ENCODE measurements at places on chromosomes 4 and X.
A peak's percentile ranks its signal among the peaks of the same experiment; 100 is the strongest.

- no peak for DNase-seq
Measured at GRCh38 chr4:17027495-17027894, 129.1 kb upstream of the LDB2 start.

- peak; percentile 17 for DNase-seq
Measured at GRCh38 chr4:88219099-88219498, 60.7 kb upstream of the ABCG2 start.

- no peak for DNase-seq
Measured at GRCh38 chrX:44742480-44743155, 101.2 kb upstream of the DUSP21 start.

DNA sequence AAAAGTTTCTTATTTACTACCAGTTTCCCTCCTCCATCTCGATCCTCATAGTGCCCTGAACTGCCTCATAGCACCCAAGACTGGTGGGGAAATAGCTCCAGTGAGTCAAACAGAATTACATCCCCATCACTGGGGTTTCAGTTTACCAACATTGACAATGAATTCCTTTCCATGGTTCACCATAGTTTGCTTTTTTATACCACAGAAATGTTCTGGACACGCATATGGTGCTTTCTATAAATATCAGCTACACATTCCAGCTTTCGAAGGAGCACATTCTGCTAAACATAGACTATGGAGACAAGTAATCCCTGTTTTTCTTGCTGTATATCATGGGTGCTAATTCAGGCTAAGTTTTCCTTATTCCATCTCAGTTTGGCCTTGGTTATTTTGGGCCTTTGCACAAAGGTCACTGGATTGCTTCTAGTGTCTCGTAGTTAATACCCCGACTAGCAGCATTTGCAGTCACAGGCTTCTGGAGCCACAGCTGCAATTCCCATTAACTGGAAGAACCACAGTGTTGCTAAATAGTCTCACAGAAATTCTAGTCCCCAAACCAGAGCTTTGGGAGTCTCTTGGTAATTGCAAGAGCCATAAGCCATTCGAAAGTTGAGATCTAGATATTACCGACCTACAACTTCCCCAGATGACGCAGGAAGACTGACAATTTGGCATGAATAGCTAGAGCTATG lies 53.4 kb upstream of the TRPC3 start:
- DNase-seq: no peak

DNA sequence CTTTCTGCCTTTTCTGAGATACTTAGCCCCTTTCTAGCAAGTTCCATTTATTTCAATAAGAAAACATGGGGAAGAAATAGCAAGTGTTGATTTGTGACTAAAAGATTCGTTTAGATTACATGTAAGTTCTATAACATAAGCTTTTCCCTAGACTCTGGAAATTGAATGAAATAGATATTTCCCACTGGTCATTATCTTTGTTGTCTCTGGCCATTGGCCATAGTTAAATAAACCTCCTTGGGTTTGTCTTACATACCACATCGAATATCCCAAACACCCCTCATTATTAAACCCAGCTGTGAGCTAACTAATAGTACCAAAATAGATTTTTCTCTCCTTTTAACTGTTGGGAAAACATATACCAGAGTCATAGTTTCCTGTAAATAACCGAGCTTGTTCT lies 534.8 kb downstream of the IQCM start:
- no peak for DNase-seq

All from iPS DF 19.7 (cell line).